ENCODE measurements at places on chromosomes 5 and 9.

GRCh38 chr9:128729302-128729701, 5.4 kb upstream of the ZDHHC12 start:
- no peak for DNase-seq

DNA sequence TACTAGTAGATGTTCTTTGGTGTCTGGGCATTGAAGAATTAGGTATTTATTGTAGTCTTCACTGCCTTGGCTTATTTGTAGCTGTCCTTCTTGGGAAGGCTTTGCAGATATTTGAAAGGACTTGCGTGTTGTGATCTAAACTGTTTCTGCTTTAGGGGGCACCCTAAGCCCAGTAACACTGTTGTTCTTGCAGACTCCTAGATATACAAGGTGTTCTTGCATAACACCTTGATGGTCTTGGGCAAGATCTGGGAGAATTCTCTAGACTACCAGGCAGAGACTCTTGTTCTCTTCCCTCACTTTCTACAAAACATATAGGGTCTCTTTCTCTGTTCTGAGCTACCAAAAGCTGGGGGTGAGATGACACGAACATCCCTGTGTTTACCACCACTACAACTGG, 179.1 kb downstream of the FAM170A start:
- no peak for DNase-seq

GRCh38 chr9:116345817-116346216, 192.2 kb downstream of the PAPPA start:
- DNase-seq: no peak

- DNase-seq: no peak
These were observed 124.6 kb upstream of the TBCA start for GRCh38 chr5:77900691-77901090.

DNA sequence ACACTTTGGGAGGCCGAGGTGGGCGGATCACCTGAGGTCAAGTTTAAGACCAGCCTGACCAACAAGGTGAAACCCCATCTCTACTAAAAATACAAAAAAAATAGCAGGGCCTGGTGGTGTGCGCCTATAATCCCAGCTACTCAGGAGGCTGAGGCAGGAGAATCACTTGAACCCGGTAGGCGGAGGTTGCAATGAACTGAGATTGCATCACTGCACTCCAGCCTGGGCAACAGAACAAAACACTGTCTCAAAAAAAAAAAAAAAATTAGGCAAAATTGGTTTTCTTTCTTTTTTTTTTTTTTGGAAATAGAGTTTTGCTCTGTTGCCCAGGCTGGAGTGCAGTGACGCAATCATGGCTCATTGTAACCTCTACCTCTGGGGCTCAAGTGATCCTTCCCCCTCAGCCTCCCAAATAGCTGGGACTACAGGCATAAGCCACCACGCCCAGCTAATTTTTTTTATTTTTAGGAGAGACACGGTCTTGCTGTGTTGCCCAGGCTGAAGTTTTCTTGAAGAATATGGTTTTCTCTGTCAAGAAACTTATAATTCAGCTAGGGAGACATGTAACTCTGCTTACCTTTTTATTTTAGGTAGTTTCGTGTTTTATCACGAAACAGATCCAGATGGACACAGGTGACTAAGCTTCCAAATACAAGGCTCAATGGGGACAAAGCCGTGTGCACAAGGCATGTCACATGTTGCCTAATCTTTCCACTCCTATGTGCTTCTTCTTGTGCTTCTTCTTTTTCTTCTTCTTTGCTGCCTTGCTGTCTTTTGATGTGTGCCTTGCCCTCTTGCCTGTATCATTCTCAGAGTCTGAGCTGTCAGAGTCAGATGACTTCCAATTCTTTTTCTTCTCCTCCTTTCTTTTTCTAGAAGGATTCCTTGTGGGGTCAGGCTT, 14.3 kb downstream of the TTC1 start:
- no peak for DNase-seq

- DNase-seq: no peak
These were observed 126.1 kb upstream of the HAND1 start for GRCh38 chr5:154603953-154604679.

GRCh38 chr5:146878476-146879172, at the start of gene PPP2R2B:
PPP2R2B (minus strand) TSS chr5:146878757.
- DNase-seq: peak; percentile 13

- DNase-seq: no peak
These were observed 6.4 kb upstream of the RFK start for GRCh38 chr9:76400534-76401096.

GRCh38 chr5:78773655-78774054, 125.1 kb upstream of the LHFPL2 start:
- DNase-seq: no peak

GRCh38 chr5:849651-850301, 1.0 kb downstream of the ZDHHC11 start:
- no peak for DNase-seq

DNA sequence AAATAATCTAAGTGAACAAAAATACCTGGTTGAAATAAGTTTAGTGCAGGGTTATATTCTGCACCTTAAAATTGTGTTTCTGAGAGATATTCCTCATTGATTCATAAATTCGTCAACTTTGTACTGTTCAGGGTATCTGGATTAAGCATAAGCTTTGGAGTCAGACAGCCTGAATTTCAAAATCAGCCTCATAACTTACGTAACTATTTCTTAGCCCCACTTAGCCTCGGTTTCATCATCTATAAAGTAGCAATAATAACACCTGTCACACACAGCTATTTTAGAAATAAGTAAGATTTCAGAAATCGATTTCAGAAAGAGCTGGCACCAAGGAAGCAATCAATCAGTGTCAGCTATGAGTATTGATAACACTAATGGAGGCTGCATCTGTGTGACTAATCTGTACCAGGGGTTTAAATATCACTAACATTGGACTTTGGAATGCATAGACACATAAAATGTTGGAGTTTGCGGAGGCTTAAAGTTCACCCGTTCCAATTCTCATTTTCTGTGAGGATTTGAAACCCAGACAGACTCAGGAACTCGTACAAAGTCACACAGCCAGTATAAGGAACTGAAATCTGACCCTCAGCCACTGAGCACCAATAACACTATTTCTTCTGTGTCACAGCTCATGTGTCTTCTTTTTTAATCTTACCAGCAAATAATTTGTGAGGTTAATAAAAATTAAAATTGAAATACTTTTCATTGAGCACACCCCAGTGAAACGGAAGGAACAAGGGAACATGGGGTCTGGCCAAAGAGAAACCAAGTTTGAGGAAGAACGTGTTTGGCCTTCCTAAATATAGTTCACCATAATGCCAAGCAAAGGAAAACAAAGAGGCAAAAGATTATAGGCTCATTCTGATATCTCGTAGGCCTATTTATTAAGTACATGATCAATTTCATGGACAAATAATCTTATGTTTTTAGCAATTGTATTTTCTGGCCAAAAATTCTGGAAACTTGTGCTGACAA, 194.4 kb upstream of the PTGER4 start:
- DNase-seq: no peak

GRCh38 chr5:39055768-39056398, 18.3 kb downstream of the RICTOR start:
- DNase-seq: no peak

DNA sequence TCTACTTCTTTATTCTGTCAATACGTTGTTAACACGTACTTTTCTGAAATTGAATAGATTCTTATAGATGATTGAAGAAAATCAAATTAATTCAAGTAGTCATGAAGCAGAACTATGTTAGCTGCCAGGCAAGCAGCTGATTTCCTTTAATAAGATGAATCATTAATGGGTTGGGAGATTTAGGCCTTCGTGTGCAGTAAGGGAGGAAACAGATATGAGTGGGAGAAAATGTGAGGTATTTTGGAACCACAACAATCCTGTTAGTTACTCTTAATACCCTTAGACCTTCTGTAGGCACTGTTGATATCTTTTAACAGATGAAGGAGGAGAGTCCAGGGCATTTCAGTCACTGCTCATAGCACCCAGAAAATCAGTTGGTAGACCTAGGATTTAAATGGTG, 121.0 kb downstream of the AOPEP start:
- DNase-seq: no peak

- DNase-seq: peak; percentile 64
These were observed at the start of the genes GBA2 and RGP1 for GRCh38 chr9:35748858-35749514. GBA2 (minus strand) TSS chr9:35749228; CDS start chr9:35748704, 524 bp downstream. RGP1 (plus strand) TSS chr9:35749287; CDS start chr9:35749756, 469 bp downstream.

- no peak for DNase-seq
These were observed 136.2 kb downstream of the BARX1 start for GRCh38 chr9:93818827-93819472.

GRCh38 chr9:97419309-97419867, 7.5 kb downstream of the TDRD7 start:
- no peak for DNase-seq

DNA sequence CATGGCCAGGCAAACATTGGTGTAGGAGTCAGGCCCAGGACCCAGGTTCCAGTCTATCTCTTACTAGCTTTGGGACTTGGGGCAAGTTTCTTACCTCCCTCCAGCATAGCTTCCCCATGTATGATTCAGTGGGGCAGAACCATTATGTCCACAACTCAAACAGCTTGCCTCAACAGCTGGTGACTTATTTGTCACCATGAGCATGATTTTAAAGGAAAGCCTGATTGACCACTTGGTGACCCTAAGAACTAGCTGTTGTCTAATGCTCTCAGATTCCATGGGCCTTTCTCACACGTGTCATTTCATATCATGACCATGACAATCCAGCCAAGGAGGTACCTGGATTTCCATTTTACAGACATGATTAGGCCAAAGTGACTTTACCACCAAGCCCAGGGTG, 126.4 kb downstream of the TTLL11 start:
- no peak for DNase-seq

GRCh38 chr5:64811050-64811640, 42.4 kb downstream of the CWC27 start:
- DNase-seq: no peak

DNA sequence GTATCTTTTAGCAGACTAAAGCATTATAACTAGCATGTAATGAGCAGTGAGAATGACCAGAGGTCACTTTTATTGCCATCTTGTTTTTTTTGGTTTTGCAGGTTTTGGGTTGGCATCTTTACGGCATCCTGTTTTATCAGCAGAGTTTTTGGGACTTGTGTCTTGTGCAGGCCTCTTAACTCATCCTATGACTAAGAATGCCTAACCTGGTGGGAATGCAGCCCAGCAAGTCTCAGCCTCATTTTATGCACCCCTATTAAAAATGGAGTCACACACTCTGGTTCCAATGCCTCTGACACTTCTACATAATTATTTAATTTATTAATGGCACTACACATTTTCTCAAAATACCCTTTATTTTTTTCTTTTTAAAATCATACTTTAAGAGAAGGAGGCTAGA, 726.5 kb upstream of the RIOK2 start:
- no peak for DNase-seq
